ENCODE measurements at places on chromosomes 1 and 21.

DNA sequence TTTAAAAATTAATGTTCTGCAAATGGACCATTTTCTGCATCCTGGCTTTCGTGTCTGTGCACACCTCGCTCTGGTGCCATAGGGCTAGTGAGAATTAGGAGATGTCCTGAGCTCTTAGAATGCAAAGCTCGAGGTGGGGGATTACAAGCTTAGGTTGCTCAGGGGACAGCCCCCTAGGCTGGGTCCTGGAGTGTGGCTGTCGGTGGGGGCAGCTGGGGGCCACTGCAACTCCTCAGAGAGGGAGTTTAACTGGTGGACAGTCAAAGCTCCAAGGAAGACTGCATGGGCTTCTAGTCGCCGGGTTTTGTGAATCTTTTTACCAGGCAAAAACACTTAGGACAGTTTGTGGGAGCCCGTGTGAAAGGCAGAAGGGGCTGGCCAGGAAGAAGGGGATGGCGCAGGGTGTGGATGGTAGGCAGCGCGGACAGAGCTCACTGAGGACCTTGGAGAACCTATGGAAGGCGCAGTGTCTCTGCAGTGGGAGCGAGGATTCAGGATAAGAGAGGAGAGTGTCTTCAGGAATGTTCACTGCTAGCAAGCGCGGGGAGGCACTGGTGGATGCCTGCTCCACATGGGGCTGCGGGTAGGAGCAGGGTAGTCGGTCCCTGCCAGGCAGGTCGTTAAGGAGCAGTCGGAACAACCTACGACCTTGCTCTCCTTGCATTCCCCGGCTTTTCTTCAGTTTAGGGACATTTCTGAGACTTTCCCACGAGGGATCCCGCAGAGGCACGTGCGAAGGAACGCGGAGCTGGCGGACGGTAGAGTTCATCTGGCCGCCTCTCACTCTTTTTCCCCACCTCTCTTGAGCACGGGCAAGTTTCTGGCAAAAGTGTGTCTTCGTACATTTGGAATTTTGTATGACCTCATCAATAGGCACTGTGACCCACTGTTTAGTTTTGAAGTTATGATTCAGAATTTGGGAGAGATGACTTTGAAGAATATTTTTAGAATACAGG, 12.9 kb upstream of the KCNE1 start:
- DNase-seq, result no peak

GRCh38 chr1:195973311-195973904, 634.8 kb downstream of the KCNT2 start:
- no peak for DNase-seq

- no peak for DNase-seq
Observed at GRCh38 chr21:32917362-32918135, 108.2 kb upstream of the OLIG2 start.

DNA sequence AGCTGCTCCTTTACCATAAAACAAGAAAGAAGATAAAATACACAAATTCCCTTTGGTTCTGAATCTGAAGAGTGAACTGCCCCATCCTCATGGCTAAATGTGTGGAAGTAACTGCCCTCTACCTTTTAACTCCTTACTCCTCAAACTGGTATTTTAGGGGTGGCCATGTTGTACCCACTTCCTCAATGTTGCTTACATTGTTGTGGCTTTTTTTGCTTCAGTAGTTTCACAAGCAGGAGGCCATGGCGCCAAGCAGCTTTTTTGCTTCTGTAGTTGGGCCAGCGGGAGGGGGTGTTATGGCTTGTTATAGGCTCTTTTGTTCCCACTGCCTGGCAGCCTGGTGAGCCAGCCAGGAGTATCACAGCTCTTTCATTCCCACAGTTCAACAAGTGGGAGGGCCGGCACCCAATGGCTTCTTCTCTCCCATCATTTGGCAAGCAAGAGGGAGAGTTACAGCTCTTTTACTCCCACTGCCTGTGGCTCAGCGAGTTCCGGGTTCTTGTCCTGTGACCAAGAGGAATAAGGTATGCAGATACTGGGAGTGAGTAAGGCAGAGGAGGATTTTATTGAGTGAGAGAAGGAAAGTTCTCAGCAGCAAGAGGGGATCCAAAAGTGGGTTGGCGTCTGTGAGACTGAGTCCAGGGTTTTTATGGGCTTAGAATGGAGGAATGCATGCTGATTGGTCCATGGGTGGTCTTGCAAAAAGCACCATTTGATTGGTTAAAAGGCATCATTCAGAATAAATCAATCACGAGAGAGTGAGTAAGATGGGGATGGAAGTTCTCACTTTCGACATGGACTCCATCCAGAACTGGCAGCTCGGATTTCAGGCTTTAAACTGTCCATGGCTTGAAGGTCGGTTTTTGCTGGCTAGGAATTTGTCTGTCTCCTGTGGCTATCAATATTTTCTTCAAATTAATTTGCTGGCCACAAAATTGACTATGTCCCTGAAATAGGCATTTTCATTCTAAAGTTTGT, 429.6 kb downstream of the HLX start:
- DNase-seq, result no peak

DNA sequence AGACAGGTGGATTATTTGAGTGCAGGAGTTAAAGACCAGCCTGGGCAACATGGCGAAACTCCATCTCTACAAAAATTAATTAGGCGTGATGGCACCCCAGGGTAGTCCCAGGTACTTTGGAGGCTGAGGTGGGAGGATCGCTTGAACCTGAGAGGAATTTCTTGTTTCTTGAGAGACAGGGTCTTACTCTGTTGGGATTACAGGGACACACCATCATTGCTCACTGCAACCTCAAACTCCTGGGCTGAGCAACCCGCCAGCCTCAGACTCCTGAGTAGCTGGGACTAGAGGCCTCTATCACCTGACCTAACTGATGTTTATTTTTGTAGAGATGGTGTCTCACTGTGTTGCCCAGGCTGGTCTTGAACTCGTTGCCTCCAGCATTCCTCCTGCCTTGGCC, 24.8 kb downstream of the DHX9 start:
- no peak for DNase-seq

DNA sequence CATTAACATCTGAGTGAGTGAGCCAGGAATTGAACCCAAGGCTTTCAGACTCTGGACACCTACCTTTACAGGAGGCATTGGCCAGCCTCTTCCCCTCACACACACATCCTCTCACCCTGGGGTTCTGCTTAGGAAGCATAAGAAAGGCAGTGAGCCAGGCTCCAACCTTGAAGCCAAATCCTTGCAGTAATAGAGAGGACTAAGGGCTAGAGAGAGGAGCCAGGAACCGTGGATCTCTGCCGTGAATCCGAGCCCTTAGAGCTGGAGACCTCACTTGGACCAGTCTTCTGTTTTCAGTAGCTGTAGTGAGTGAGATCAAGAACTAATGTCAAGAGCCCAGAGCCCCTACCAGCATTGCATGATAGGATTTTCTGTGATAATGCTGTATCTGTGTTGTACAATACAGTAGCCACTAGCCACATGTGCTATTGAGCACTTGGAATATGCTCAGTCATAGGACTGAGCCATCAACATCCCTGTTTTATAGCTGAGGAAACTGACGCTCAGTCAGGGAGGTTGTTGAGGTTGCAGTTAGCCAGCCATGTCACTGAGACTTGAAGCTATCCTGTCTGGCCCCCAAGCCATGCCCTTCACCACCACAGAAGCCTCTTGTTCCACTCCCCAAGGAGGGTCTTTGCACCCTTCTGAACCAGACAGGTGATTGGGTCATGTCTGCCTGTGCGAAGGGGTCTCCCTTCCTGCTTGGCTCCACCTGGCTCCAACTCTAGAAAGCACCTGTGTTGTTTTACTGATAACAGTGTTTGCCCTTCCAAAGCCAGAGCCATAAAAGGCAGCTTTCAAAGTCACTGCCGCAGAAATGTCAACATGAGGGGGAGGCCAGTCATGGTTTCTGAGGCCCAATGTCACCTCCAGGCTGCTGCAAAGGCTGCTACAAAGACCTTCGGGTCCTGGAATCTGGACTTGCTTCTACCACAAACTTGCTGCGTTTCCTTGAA, 101.1 kb upstream of the JUN start:
- peak; percentile 41 for DNase-seq

- DNase-seq, result peak; percentile 93
Observed at GRCh38 chr1:205255941-205256780, 28.4 kb downstream of the TMCC2 start.

DNA sequence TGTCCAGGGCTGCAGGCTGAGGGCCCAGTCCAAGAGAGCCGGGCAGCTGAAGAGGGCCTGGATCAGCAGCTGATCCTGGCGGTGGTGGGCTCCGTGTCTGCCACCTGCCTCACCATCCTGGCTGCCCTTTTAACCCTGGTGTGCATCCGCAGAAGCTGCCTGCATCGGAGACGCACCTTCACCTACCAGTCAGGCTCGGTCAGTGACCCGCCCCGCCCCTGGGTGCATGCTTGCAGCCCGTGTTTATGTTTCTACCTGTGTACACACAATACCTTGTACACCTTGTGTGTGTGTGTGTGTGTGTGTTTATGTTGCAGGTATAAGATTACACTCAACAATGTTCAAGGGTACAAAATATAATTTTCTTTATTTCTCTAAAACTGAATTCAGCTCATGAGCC, 13.0 kb downstream of the TIE1 start:
- DNase-seq, result no peak

DNA sequence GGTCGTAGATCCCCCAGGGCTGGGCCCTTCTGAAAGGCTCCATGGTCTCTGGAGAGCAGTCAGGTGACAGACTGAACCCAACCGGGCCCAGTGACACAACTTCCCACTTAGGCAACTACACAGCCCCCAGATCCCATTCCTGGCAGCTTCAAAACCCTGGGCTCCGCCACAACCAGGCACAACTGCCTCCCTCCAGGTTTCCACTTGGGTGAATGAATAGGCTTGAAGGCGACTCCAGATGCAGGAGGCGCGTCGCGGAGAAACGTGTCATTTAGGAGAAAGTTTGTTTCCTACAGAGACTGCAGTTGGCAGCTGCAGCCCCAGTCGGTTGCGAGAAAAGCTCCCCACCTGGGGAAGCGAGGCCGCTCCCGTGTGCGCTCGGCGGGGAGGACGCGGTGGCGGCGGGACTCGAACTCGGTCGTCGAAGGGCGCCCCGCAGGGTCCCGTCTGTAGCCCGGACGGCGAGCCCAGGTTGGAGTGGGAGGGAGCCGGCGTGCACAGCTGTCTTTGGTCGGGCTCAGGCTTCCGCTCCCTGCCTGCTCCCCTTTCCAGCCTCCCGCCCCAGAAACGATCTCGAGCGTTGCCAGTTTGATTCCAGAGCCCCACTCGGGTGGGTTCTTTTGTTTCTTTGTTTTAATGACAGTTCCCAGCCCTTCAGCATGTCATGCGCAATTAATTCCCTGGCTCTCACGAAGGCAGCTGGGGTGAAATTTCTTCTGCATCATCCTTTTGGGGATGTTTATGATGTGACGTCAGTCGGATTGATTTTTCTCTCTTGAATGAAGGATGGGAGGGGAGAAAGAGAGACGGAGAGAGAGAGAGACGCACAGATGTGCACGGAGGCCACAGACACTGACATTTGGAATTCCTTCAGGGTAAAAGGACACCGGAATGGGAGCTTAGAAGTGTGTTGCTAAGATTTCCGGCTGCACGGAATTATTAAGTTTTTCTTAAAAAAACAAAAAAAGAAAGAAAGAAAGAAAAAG, 862 bp upstream of the SGIP1 start:
- no peak for DNase-seq

- peak; percentile 40 for DNase-seq
Observed at GRCh38 chr1:233355841-233356704, 28.5 kb downstream of the MAP3K21 start.

DNA sequence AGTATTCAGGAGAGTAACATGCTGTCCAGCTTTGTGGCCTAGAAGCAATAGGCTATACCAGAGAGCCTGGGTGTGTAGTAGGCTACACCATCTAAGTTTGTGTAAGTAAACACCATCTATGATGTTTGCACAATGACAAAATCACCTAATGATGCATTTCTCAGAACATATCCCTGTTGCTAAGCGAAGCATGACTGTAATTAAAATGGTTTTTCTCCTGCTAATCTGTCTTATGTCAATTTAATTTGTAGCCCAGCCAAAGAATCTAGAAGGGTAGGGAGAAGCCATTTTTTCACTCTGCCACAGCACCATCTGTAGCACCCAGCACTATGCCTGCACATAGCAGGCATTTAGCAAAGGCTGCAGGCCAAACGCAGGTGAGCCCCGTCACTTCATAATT, 2.0 kb upstream of the TTC24 start:
- no peak for DNase-seq

GRCh38 chr1:77888781-77889642, 588 bp downstream of the NEXN start:
- no peak for DNase-seq

- DNase-seq, result no peak
Observed at GRCh38 chr1:198934901-198935305, 296.1 kb downstream of the PTPRC start.

DNA sequence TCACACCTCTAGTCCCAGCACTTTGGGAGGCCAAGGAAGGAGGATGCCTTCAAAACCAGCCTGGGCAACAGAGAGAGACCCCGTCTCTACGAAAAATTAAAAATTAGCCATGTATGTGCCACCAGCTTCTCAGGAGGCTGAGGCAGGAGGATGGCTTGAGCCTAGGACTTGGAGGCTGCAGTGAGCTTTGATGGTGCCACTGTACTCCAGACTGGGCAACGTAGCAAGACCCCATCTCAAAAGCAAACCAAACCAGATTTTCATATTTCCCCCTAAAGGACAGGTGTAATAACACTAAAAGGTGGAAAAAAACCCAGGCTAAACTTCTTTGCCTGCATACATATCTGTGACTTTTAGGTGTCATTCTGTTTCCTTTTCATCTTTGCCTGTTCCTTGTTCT, 3.7 kb downstream of the UCK2 start:
- no peak for DNase-seq

DNA sequence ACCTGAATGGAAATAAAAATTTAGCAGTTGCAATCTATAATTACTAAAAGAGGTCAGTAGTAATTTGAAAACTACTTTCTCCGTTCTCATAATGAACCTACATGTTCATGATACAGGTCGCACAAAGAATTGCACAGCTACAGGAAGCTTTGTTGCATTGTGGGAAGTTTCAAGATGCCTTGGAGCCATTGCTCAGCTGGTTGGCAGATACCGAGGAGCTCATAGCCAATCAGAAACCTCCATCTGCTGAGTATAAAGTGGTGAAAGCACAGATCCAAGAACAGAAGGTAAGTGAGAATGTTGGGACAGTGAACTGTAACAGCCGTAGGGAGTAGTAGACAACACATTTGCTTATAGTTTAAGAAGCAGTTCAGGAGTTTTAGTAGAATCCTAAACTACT, 68.8 kb upstream of the BMP8A start:
- DNase-seq, result no peak

- DNase-seq, result no peak
Observed at GRCh38 chr1:183880531-183881243, 75.8 kb downstream of the RGL1 start.

DNA sequence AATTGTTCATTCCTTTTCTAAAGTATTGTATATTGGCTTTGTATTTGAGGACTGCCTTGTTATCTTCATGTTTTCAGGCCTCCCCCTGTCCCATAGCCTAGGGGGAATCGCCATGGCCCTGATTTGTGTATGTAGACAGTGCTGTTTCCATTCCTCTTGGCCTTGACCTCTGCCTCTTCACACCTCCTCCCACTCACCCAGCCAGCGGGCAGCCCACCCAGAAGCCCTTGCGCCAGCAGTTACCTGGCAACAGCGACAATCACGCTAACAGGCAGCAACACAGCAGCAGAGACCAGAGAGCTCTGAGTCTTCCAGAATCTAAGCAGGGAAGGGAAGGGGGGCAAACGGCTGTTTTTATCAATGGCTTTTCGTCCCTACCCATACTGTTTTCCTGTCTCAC, 50.0 kb upstream of the NPL start:
- DNase-seq, result no peak
